Activated T-cell treated with anti-CD3 and anti-CD28 coated beads, Interleukin-2, amount 50 U/mL, for 48 hours (primary cell): ENCODE measurements at places on chromosomes 2 and 18.

DNA sequence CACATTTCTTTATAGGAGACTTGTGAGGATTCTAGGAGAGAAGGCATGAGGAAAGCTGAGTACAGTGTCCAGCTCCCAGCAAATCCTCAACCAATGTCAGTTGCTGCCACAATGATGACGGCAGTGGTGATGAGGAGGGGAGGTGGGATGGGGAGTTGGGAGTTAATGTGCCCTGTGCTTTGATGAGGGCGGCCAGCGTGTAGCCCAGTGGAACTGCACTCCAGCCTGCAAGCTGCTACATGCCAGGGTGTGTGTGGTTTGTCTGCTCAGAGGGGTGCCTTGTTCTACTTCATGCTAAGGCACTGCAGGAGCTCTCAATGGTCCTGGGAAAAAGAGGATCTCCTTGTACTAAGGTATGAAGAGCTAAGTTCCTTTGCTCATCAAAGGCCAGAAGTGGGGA, 96.1 kb downstream of the MSH2 start:
- DNase-seq = no peak

GRCh38 chr2:59303272-59303671, 1062.1 kb upstream of the FANCL start:
- DNase-seq = no peak

DNA sequence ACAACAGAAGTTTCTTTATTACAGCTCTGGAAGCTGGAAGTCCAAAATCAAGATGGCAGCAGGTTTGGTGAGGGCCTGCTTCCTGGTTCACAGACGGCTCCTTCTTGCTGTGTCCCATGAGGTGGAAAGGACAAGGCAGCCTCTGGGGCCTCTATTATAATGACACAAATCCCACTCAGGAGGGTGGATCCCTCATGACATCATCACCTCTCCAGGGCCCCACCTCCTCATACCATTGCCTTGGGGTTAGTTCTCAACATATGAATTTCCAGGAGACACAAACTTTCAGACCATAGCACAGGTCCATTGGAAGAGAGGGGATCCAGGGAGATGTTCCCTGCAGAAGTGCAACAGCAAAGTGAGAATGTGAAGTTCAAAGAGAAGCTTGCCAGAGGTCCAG, 202.8 kb downstream of the TFCP2L1 start:
- DNase-seq = no peak

DNA sequence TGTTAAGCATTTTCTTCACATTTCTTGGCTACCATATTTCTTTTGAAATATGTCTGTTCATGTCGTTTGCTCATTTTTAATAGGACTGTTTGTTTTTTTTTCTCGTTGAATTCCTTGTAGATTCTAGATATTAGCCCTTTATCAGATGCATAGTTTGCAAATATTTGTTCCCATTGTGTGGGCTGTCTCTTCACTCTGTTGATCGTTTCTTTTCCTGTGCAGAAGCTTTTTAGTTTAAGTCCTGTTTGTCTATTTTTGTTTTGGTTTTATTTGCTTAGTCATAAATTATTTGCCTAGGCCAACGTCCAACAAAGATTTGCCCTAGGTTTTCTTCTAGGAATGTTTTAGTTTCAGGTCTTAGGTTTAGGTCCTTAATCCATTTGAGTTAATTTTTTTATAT, 1494.7 kb downstream of the SUCLG1 start:
- DNase-seq = no peak

DNA sequence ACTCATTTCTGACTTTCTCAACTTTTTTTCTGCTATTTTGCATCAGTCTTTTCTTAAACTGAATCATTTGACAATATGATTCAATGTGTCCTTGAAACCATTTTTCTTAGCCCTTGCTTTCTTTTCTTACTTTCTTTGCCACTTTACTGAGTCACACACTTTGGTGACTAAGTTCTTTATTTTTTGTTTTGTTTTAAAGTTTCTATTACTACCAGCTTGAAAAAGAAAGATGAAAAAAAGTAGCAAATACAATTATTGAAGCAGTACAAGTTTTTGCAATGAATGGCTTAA, 116.5 kb downstream of the DOCK10 start:
- DNase-seq = no peak

- no peak for DNase-seq
Measured at GRCh38 chr18:47566809-47567208, 315.3 kb upstream of the SKOR2 start.

DNA sequence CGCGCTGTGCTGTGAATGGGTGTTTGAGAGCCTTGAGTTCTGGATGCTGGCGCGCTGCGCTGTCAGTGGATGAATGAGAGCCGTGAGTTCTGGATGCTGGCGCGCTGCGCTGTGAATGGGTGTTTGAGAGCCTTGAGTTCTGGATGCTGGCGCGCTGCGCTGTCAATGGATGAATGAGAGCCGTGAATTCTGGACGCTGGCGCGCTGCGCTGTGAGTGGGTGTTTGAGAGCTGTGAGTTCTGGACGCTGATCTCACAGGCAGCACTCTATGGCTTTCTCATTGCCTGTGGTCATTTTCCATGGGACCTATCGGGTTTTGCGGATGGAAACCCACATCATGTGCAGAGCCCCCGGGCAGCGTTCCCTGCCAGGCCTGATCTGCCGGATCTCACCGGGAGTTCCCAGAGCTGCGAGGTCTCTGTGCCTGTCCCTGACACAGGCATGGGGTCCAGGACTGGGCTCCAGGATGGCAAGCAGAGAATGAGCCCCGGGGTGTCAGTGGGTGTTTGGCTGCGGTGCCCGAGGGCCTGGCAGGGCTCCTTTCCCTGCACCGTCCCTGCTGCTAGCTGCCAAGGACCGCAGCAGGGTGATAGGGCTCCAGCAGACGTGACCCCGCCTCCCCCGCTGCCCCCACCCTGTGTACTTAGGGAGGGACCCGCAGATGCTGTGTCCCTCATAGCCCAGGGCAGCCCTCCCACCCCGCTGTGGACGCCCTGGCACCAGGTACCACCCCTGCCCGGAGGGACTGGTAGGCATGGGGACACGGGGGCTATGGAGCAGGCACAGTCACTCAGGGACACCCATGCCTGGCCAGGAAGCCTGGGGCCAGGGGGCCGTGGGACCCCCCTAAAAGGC, 9.7 kb downstream of the PDCD1 start:
- DNase-seq = no peak

DNA sequence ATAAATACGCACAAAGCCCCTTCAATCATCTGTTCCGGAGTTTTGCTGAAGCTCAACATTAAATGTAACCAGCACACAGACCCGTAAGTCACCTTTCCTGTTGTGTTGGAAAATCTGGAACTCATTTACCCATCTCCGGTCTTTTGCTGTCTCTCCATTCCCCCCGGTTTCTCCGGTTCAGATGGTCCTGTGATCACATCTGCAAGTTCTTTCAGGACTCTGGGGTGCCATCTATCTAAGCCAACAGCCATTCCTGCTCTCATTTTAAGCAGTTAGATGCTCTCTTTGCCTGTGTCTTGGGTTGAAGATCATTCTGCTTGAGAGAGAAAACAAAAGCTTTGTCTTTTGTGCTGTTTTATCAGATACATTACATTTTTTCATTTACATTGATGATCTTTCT, 91.7 kb upstream of the TGIF1 start:
- no peak for DNase-seq

GRCh38 chr2:158665536-158666302, 129.4 kb upstream of the DAPL1 start:
- no peak for DNase-seq

- DNase-seq = no peak
Measured at GRCh38 chr2:167602122-167602521, 645.3 kb downstream of the STK39 start.

DNA sequence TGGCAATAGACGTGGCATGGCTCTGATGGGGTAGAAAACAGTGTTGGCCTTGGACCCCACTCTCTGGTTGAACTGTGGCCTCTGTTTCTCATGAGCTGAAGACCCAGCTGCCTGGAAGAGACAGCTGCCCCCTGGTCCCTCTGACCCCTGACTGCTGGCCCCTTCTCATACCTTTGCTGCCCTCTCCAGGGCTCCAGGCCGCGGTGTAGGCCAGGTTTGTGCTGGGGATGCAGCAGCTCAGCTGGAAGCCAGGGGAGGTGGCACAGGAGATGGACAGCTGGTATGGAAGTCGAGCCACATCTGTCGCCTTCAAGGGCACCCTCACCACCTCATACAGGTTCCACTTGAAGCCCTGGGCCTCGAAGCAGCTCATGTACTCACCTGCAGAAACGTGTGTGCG, 31.7 kb upstream of the SELENOI start:
- no peak for DNase-seq

GRCh38 chr18:42530276-42530675, 575.2 kb downstream of the PIK3C3 start:
- no peak for DNase-seq

GRCh38 chr18:50638016-50638883, 78.4 kb downstream of the MAPK4 start:
- no peak for DNase-seq

GRCh38 chr2:129428086-129428660, 551.3 kb upstream of the RAB6C start:
- no peak for DNase-seq

DNA sequence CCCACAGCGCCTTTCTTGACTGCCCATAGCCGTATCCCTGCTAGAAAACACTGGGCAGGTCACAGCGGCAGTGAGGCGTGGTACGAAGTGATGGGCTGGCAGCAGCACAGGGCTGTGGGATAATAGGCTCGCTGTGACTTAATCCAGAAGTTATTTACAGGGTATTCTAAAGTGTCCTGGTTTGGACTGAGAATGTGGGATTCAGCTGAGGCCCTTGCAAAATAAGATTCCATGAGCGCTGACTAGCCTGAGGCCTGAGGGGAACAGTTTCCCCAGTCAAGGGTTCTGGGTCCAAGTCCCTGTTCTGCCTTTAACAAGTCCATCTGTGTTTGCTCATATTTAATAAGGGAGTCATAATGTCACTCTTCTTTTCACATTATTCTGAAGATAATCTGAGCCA, 34.6 kb downstream of the SETBP1 start:
- no peak for DNase-seq

GRCh38 chr2:194104687-194105086, 1552.3 kb upstream of the SLC39A10 start:
- no peak for DNase-seq

GRCh38 chr2:216803791-216804190, 56.1 kb downstream of the TNP1 start:
- DNase-seq = no peak

- DNase-seq = peak; percentile 47
Measured at GRCh38 chr2:113136828-113137775, 9.7 kb downstream of the IL1RN start.

- DNase-seq = no peak
Measured at GRCh38 chr18:50158866-50159653, 35.9 kb downstream of the MYO5B start.

DNA sequence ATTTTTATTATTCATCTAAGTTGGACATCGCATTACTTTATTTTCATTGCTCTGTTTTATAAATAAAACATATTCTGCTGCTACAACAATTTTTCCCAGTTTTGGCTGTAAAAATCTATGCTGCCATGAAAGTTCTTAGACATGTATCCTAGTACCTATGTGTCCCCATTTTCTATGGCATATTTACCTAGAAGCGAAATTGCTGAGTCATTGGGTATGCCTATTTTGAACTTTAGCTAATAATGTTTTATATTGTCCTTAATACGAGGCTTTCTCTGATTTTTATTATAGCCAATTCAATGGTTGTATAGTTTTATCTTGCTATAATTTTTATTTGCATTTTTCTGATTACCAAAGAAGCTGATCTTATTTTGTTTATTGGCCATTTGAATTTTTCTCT, 110.5 kb upstream of the DPP10 start:
- no peak for DNase-seq

DNA sequence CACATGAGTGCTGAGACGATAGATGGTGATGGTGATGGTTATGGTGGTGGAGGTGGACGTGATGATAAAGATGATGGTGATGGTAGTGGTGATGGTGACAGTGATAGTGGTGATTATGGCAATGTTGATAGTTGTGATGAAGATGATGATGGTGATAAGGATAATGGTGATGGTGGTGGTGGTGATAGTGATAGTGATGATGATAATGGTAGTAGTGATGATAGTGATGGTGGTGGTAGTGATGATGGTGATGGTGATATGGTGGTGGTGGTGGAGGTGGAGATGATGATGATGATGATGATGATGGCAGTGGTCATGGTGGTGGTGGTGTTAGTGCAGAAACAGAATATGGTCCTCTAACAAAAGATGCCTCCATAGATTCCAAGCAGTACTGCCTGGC, 10.3 kb downstream of the ANTXR1 start:
- no peak for DNase-seq

DNA sequence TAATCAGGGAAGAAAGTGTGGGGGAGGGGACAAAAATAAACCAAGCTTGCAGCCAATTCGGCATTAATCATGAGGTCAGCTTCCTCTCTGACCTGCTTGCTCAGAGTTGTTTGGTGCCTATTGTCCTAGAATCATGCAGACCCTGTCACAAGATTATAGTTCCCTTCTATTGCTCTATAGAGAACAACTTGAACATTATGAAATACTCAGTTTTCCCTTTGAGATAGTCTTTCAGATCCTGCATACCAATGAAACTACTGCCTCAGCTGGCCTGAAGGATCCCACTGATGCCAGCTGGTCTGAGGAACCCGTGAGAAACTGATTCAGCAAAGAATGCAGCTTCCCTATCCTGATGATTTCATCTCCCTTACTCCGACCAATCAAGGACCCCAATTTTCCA, 955 bp upstream of the BBS5 start:
- DNase-seq = no peak

DNA sequence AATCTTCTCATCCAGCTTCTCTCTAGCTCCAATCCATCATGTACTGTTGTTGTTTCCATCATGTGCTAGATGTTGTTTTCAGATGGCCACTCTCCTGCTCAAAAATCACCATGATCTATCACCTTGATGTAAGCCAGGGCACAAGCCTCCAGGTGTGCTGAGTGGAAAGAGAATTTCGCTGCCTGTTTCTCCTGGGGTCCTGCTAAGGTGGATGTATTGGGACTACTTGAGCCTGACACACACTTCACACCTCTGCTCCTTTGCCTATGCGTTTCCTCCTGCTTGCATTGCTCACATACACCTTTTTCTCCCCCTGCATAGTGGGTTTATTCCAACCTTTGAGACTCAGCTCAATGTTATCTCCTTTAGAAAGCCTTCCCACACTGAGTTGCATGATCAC, 287.6 kb downstream of the CYRIA start:
- DNase-seq = no peak

DNA sequence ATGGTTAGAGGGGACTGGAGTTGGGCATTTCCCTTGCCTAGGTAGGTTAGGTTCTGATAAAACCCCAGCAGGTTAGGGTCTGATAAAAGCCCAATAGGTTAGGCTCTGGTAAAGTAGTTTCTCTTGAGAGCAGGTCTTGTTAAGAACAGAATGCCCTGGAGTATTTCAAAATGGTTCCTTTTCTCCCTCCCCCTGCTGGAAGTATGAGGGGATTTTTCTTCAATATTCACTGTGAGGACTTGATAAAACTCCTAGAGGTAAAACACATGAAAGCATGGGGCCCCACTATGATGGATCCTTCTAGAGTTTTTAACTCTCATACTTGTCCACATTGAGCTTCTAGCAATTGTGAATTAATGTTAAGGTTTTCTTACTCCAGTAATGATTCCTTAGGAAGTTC, 27.6 kb downstream of the ANKAR start:
- no peak for DNase-seq

GRCh38 chr18:46772357-46772756, 15.5 kb upstream of the ST8SIA5 start:
- no peak for DNase-seq

GRCh38 chr2:228927028-228928010, 343.8 kb downstream of the PID1 start:
- DNase-seq = no peak

- DNase-seq = no peak
Measured at GRCh38 chr2:163757814-163758213, 22.0 kb upstream of the FIGN start.
